ENCODE measurements at places on chromosomes 6 and 20.

- DNase-seq, result no peak
Measured at GRCh38 chr6:137921823-137922222, 54.8 kb downstream of the TNFAIP3 start.

GRCh38 chr6:138507977-138508675 lies 8.8 kb upstream of the NHSL1 start:
- DNase-seq, result no peak

DNA sequence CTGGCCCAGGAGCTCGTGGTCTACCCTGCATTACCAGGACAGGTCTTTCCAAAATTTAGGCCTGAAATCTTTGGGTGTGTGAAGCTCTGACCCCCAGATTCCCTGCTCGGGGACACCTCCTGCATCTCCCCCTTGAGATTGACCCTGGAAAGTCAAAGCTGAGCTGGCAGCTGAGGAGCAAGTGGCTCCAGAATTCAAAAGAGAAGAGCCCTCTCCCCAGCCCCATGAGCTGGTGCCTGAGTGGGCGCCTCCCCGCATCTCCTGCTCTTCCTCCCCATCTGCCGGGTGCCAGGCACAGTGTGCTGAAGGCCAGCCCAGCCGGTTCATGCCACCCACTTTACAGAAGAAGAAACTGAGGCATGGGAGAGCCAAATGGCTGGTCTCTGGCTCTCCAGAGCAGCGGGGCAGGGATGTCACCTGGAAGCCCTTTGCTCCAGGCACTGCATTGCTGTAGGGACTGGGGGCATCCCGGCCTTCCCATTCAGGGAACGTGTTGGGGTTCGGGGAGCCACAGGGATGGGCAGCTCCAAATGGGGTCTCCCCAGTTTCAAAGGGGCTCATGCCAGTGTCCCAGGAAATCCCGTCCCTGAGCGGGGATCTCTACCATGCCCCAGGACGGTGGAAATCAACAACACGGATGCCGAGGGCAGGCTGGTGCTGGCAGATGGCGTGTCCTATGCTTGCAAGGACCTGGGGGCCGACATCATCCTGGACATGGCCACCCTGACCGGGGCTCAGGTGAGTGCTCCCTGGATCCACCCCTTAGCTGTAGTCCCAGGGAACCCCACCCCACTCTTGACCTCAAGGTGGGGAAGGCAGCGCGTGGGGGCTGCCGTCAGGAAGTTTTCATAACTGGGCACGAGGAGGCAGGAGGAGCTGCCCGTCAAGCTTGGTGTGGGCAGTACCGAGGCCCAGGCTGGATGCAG lies 20.5 kb downstream of the NPEPL1 start:
- DNase-seq, result no peak

GRCh38 chr20:19909725-19910124 lies 107.4 kb upstream of the NAA20 start:
- no peak for DNase-seq

GRCh38 chr20:46691196-46691595 lies 2.0 kb upstream of the TP53RK start:
- no peak for DNase-seq

GRCh38 chr6:158057213-158057987 lies 75.7 kb downstream of the SYNJ2 start:
- no peak for DNase-seq

- DNase-seq, result no peak
Measured at GRCh38 chr20:49149281-49150045, 38.7 kb downstream of the STAU1 start.

DNA sequence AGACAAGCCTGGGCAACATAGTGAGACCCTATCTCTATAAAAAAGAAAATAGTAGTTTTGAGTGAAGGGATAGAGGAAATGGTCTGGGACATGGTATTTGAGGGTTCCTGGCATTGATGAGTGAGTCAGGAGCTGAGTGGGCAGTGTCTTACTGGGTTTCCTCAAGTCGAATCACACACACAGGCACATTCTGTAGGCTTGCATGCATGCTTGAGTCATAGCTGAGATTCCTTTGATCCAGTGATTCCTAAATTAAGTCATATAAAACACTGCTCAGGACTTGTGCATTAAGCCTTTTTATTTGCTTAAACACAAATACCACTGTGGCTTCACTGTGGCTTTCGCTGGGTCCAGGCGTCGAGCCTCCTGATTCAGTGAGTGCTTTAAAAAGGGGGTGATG lies 71.8 kb upstream of the TMEM181 start:
- DNase-seq, result no peak

GRCh38 chr6:122061855-122062254 lies 337.6 kb upstream of the HSF2 start:
- DNase-seq, result no peak

Data from NCI-H187 (cell line).